AG20443 (cell line): ENCODE measurements at places on chromosomes 1 and 21.

- DNase-seq = no peak
These were observed 699.2 kb downstream of the KCNT2 start for GRCh38 chr1:195909061-195909460.

GRCh38 chr1:64246294-64246917 is 43.0 kb downstream of the UBE2U start:
- peak; percentile 48 for DNase-seq

- no peak for DNase-seq
These were observed 43.1 kb downstream of the RGSL1 start for GRCh38 chr1:182493063-182493462.

- DNase-seq = no peak
These were observed 86.6 kb upstream of the SLC25A33 start for GRCh38 chr1:9452516-9453140.

DNA sequence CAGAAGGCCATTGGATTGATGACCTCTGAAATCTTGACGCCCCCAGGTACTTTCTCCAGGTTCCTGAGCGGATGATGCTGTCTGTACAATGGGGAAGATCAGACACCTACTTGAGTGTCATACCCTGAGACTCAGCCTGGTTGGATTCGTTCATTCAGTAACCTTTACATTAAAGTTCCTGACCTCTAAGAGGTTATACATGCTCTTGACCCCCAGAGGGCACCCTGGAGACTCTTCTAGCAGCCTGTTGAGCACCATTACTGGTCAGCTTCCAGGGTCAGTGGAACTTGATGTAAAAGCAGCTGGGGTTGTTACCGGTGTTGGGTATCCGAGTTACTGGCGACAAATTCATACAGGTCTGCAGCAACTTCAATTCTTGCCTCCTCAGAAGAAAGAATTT is 114.3 kb upstream of the ZNF678 start:
- peak; percentile 38 for DNase-seq

- no peak for DNase-seq
These were observed 60.6 kb upstream of the TLR5 start for GRCh38 chr1:223203694-223204093.

- no peak for DNase-seq
These were observed 99.8 kb upstream of the ETV3 start for GRCh38 chr1:157237981-157238380.

DNA sequence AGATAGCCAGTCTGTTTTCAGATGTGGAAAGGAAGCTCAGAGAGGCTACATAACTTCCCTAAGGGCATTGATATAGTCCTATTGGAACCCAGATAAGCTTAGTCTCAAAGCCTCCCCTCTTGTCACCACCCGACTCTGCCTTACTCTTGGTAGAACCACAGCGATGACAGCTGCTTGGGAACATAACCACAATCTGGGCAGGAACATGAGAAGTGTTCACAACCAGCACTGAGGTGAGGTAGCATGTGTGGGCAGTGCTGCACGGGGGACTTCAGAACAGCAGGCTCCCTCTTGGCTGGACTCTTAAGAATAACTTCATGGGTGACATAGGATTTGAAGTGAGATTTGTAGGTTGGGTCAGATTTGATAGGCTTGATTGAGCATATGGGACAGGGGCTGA is 9.3 kb upstream of the S100A10 start:
- no peak for DNase-seq

GRCh38 chr21:45598666-45599065 is 44.9 kb upstream of the PCBP3 start:
- DNase-seq = no peak

DNA sequence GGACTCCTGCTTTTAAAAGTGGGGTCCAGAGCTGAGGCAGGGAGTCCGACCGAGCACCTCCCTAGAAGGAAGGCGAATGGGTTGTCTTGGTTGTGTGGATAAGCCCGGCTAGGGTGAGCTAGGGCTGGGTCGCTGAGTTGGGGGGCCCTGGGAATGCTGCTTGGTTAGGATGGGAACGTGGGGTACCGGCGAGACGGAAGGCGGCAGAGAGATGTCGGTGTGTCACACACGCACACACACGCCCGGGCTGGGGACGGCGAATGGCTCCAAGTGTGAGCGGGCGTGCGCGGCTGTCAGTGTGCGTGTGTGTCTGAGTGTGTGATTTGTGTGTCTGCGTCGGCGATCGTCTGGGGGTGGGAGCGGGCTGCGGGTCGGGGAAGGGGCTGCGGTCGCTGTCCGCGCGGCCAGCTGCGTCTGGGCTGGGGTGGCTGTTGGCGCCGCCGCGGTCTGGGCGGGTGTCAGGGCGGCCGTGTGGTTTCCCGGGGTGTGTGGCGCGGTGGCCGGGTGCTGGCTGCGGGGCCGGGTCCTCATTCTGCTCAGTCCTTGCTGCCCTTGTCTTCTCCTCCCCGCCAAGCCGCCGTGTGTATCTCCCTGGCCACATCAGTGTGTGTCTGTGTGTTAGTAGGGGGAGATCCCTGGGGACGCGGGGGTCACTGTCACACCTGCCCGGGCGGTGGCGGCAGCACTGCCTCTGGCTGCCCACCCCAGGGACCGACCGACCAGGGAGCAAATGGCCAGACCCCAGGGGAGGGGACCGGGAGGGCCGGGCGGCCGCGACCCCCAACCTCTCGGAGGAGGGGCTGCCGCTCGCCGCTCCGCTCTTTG is 1.1 kb downstream of the EFNA3 start:
- no peak for DNase-seq

- DNase-seq = no peak
These were observed 85.5 kb downstream of the NGF start for GRCh38 chr1:115252585-115252984.
